Motor neuron (in vitro differentiated cells): ENCODE measurements at places on chromosomes 1 and 21. TPM values are rescaled to one million over a fixed set of nuclear protein-coding genes. Genes with fewer than 3 reads are reported as not detected.

The SHISAL2A gene
- total RNA-seq, result 0.84 TPM in 1 of 2 replicates, not detected in the other

DNA sequence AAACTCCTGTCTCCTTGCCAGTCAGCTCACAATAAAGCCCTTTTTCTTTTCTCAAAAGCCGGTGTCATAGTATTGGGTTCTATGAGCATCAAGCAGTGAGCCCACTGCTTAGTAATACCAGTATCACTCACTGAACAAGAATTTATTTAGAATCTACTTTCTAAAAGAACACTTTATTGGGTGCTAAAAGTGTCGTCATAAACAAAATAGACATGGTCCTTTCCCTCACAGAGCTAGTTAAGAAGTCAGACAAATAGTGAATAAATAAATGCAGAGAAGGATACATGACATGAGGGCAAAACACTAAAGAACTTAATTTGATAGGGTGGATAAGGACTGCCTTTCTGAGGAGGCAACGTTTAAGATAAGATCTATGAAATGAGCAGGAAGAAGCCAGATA lies 32.2 kb downstream of the EVI5 start:
- ATAC-seq, result no peak

DNA sequence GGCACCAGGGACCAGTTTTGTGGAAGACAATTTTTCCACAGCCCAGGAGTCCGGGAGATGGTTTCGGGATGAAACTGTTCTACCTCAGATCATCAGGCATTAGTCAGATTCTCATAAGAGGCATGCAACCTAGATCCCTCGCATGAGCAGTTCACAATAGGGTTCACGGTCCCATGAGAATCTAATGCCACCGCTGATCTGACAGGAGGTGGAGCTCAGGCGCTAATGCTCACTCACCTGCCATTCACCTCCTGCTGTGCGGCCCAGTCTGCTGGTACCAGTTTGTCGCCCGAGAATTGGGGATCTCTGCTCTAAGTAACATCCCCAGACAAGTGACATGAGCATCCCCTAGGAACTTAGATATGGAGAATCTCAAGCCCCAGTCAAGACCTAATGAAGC lies 180.7 kb downstream of the COQ8A start:
- no peak for ATAC-seq

The SPRR2F gene
- total RNA-seq, result 0.41 TPM in 1 of 2 replicates, not detected in the other

The UQCRHL gene
- 6.8 and 8.8 TPM in 2 replicates for total RNA-seq

The WNT2B gene
- total RNA-seq, result 4.3 TPM in 2 replicates
